ENCODE measurements at places on chromosomes 11 and 22. TPM values are rescaled to one million over a fixed set of nuclear protein-coding genes. Genes with fewer than 3 reads are reported as not detected.

GRCh38 chr11:93663021-93663420, 1.5 kb downstream of the CEP295 start:
- no peaks in the 10 kb centered on the region for H3K27me3 ChIP-seq
- no peak for DNase-seq

GRCh38 chr11:94749369-94749768, 18.8 kb upstream of the AMOTL1 start:
- no peaks in the 10 kb centered on the region for H3K36me3 ChIP-seq
- H3K27me3 ChIP-seq = peaks cover 38% of the 10 kb centered on the region
- H3K4me3 ChIP-seq = no peak overlapping the region
- H3K27ac ChIP-seq = no peak overlapping the region

GRCh38 chr11:101034076-101034475, 95.5 kb downstream of the PGR start:
- no peak overlapping the region for H3K27ac ChIP-seq
- no peaks in the 10 kb centered on the region for H3K4me1 ChIP-seq
- H3K36me3 ChIP-seq = no peaks in the 10 kb centered on the region
- no peak overlapping the region for H3K4me3 ChIP-seq
- DNase-seq = no peak

DNA sequence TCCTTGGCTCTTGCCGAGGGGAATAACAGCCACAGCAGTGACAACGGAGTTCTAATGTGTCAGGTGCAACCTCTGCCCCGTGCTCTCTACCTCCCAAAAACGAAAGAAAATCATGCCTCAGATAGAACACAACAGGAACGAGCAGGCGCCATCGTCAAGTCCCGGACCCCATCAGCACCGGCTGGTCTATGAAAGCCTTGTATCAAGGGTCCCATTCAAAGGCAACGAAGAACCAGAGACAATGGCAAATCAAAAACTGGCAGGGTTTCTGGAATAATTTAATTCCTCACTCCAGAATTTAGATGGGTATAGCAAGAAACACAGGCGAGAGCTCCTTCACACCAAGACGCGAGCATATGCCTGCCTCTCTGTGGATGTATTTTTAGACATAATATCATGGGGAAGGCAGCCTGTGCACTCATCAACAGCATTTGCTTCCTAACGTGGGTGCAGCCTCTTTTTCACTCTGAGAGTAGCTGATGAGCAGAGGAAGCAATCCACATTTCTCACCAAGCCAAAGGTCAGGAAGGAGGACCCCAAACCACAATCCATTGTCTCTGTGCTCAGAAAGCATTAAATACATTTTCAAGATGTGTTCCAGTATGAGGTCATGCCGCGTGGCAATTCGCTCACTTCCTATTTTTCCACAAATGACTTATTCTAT, 193.4 kb upstream of the BLID start:
- no peak for DNase-seq
- H3K4me3 ChIP-seq = no peak overlapping the region
- H3K36me3 ChIP-seq = no peaks in the 10 kb centered on the region
- no peak overlapping the region for H3K27ac ChIP-seq
- H3K4me1 ChIP-seq = no peaks in the 10 kb centered on the region

DNA sequence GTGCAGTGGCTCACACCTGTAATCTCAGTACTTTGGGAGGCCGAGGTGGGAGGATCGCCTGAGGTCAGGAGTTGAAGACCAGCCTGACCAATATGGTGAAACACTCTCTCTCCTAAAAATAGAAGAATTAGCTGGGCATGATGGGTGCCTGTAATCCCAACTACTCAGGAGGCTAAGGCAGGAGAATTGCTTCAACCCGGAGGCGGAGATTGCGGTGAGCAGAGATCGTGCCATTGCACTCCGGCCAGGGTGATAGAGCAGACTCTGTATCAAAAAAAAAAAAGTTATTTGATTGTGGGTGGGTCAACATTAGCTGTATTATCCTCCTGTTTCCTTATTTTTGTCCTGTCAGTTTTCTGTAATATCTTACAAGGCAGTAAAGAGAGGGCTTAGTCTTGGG, 11.9 kb upstream of the RFPL1 start:
- no peak for DNase-seq
- peaks cover 3% of the 10 kb centered on the region for H3K27me3 ChIP-seq
- H3K27ac ChIP-seq = no peak overlapping the region
- H3K4me1 ChIP-seq = no peaks in the 10 kb centered on the region
- no peaks in the 10 kb centered on the region for H3K36me3 ChIP-seq
- H3K4me3 ChIP-seq = no peak overlapping the region

GRCh38 chr11:44774731-44775130, 48.0 kb downstream of the TSPAN18 start:
- H3K4me3 ChIP-seq = no peak overlapping the region
- no peaks in the 10 kb centered on the region for H3K36me3 ChIP-seq
- H3K4me1 ChIP-seq = peaks cover 12% of the 10 kb centered on the region
- DNase-seq = no peak

DNA sequence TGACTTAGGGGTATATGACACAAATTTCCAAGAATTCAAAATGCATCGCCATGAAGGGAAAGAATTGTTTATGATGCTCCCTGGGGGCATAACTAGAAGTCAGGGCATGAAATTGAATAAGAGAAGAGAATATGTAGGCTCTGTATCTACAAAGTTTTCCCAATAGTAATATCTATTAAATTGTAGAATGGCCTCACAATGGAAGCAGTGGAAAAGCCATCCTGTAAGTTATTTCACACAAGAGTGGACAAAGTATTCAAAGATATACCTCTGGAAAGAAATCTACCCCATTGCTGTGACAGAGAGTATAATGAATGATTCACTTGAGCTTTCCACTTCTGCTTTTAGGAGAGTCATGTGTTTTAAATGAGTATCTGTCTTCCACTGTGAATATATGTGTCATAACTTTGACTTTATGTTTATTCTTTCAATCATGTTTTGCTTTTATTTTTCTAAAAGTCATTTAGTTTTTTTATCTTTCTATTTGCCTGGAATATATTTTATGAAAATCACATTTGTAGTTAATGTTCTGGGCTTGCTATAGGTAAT, 65.7 kb upstream of the DDI1 start:
- H3K36me3 ChIP-seq = no peaks in the 10 kb centered on the region
- no peak overlapping the region for H3K27ac ChIP-seq
- H3K4me3 ChIP-seq = no peak overlapping the region

- DNase-seq = no peak
- H3K4me3 ChIP-seq = no peak overlapping the region
These were observed 2.4 kb upstream of the ZBTB16 start for GRCh38 chr11:114057147-114057546.

- H3K27me3 ChIP-seq = peaks cover 9% of the 10 kb centered on the region
- H3K27ac ChIP-seq = no peak overlapping the region
- peaks cover 15% of the 10 kb centered on the region for H3K36me3 ChIP-seq
- no peak for DNase-seq
- no peak overlapping the region for H3K4me3 ChIP-seq
These were observed 1.3 kb downstream of the FAM180B start for GRCh38 chr11:47587723-47588326.

- H3K4me1 ChIP-seq = no peaks in the 10 kb centered on the region
- H3K36me3 ChIP-seq = no peaks in the 10 kb centered on the region
- no peak overlapping the region for H3K27ac ChIP-seq
- H3K4me3 ChIP-seq = no peak overlapping the region
- DNase-seq = no peak
These were observed 271.9 kb downstream of the ST3GAL4 start for GRCh38 chr11:126627421-126627820.

- H3K36me3 ChIP-seq = no peaks in the 10 kb centered on the region
- no peak overlapping the region for H3K4me3 ChIP-seq
- no peak overlapping the region for H3K27ac ChIP-seq
- DNase-seq = peak; percentile 58
- no peaks in the 10 kb centered on the region for H3K27me3 ChIP-seq
- H3K4me1 ChIP-seq = peaks cover 5% of the 10 kb centered on the region
These were observed 10.4 kb upstream of the SUN2 start for GRCh38 chr22:38766076-38766777.

DNA sequence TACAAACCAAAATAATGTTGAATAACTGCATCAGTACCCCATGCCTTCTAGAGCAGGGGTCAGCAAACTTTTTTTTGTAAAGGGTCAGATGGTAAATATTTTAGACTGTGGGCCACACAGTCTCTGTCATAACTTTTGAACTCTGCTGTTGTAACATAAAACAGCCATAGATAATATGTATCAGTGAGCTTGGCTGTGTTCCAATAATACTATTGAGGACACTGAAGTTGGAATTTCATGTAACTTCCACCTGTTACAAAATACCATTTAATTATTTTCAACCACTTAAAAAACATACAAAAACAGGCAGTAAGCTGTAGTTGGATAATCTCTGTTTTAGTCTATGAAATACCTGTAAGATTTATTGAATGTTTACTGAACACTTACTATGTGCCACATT, 55.2 kb downstream of the PICALM start:
- H3K4me1 ChIP-seq = peaks cover 12% of the 10 kb centered on the region
- peaks cover 29% of the 10 kb centered on the region for H3K36me3 ChIP-seq
- no peak for DNase-seq
- H3K4me3 ChIP-seq = no peak overlapping the region
- H3K27me3 ChIP-seq = no peaks in the 10 kb centered on the region

- no peaks in the 10 kb centered on the region for H3K36me3 ChIP-seq
- H3K27me3 ChIP-seq = no peaks in the 10 kb centered on the region
- H3K27ac ChIP-seq = no peak overlapping the region
- H3K4me3 ChIP-seq = no peak overlapping the region
- no peak for DNase-seq
These were observed 11.7 kb upstream of the KAT5 start for GRCh38 chr11:65700399-65700798.

DNA sequence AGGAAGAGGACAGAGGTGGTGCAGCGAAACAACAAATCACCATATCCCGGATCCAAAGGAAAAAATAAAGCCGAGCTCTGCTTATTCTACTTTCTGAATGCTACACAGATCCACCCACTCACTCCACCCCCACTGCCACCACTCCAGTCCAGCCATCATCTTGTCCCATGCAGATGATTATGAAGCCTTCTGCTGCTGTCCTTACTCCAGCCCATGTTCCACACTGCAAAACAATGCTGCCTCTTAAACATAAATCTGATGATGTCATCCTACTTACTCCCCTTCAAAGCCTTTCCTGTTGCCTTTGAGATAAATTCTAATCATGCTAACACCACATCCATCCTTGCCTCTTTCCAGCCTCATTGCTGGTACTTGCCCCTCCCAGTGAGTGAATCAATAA, 6.5 kb upstream of the DRD2 start:
- H3K4me1 ChIP-seq = no peaks in the 10 kb centered on the region
- H3K4me3 ChIP-seq = no peak overlapping the region
- H3K27ac ChIP-seq = no peak overlapping the region
- H3K36me3 ChIP-seq = no peaks in the 10 kb centered on the region

DNA sequence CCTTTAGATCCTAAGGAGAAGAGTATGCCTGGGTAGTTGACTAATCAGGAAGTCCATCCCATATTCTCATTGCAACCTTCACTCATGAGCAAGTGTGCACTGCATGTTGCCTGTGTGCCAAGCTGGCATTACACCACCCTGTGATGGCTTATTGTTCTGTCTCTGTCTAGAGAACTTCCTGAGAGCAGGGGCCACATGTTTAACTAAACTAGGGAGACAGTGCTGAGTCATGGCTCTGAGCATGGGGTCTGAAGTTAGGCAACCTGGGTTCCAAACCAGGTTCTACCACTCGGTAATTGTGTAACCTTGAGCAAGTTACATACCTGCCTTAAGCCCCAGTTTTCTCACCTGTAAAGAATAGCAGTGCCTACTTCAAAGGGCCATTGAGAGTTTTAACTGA, 39.6 kb downstream of the CSNK2A3 start:
- DNase-seq = no peak
- H3K4me1 ChIP-seq = peaks cover 6% of the 10 kb centered on the region
- H3K4me3 ChIP-seq = no peak overlapping the region
- H3K27ac ChIP-seq = no peak overlapping the region

GRCh38 chr11:67666676-67667489, 7.5 kb downstream of the ALDH3B2 start:
- no peaks in the 10 kb centered on the region for H3K27me3 ChIP-seq
- H3K4me1 ChIP-seq = no peaks in the 10 kb centered on the region
- DNase-seq = no peak
- no peaks in the 10 kb centered on the region for H3K36me3 ChIP-seq
- no peak overlapping the region for H3K27ac ChIP-seq

DNA sequence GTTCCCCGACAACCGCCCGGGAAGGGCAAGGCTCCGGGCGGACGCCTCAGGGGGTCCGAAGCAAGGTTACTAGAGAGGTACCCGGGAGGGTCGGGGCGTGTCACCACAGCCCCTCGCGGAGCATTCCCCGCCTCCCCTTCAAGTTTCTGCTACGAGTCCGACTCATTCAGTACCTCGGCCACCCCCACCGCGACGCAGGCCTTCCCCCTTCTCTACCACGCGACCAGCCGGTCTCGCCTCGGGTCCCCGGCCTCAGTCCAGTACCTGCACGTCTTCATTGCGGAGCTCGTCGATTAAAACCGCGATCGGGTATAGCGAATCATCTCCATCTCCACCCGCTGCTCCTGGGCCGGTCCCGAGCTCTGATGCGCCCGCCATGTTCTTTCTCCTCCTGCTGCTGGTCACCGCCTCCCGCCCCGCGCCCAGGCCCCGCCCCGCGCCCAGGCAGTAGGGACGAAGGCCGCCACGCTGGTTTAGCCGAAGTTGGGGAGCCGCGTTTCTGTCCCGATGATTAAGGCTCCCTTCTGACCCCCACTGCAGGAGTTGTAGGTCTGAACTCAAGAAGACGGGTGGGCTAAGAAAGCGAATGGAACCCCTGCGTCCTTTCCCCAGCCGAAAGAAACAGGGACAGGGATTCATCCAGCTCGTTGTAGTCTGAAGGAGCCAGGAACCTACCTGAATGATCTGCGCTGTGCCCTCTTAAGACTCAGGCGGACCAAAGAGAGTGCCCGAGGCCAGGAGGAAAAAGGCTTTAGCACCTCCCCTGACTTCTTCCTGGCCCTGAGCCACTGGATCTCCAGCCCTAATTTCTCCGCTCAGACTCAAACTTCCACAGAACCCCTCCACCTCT, at the start of gene PPP2R1B:
Gene PPP2R1B (minus strand): TSS at position 406 of the 850 bp plus-strand sequence. CDS start 28 bp downstream, at position 378.
- H3K4me3 ChIP-seq = peak within 1 kb of the TSS; percentile 100
- peaks cover 33% of the 10 kb centered on the region for H3K36me3 ChIP-seq
- no peaks in the 10 kb centered on the region for H3K27me3 ChIP-seq

Gene RTN4R
- total RNA-seq = 2.1 TPM

Gene MRPL21
- 90.8 TPM for total RNA-seq

Gene MYRF
- total RNA-seq = 0.48 TPM

Gene OR51G1
- not detected for total RNA-seq

Gene TRIM3
- total RNA-seq = 7.7 TPM

Gene SYTL2
- total RNA-seq = 13.8 TPM

Gene OR51I1
- total RNA-seq = not detected

Gene OR51E2
- total RNA-seq = not detected

Gene CTTN
- 44.8 TPM for total RNA-seq

Gene APOA1
- total RNA-seq = not detected

Gene PDE3B
- total RNA-seq = 16.5 TPM

Gene C1QTNF4
- total RNA-seq = not detected

Gene GGTLC3
- total RNA-seq = not detected
